Endodermal cell (in vitro differentiated cells): ENCODE measurements at places on chromosomes 1 and 21. TPM values are rescaled to one million over a fixed set of nuclear protein-coding genes. Genes with fewer than 3 reads are reported as not detected.

Gene CCDC17
- 2.5 to 3.2 TPM (median 3.0 TPM) in 3 replicates for total RNA-seq

GRCh38 chr1:218865591-218865990, 308.1 kb upstream of the LYPLAL1 start:
- H3K4me3 ChIP-seq: no peak overlapping the region
- H3K36me3 ChIP-seq: no peaks in the 10 kb centered on the region
- H3K27me3 ChIP-seq: no peaks in the 10 kb centered on the region
- no peak for DNase-seq
- no peaks in the 10 kb centered on the region for H3K4me1 ChIP-seq

Gene ZNF593OS
- not detected in 3 replicates for total RNA-seq

Gene TMEM240
- total RNA-seq: 6.4 to 9.0 TPM (median 7.8 TPM) in 3 replicates

Gene APOBEC4
- not detected in 3 replicates for total RNA-seq

- DNase-seq: no peak
- H3K27ac ChIP-seq: no peak overlapping the region
- no peaks in the 10 kb centered on the region for H3K36me3 ChIP-seq
- H3K4me3 ChIP-seq: no peak overlapping the region
- peaks cover 5% of the 10 kb centered on the region for H3K4me1 ChIP-seq
- H3K27me3 ChIP-seq: no peaks in the 10 kb centered on the region
These were observed 5.8 kb downstream of the ECE1 start for GRCh38 chr1:21284206-21285054.

DNA sequence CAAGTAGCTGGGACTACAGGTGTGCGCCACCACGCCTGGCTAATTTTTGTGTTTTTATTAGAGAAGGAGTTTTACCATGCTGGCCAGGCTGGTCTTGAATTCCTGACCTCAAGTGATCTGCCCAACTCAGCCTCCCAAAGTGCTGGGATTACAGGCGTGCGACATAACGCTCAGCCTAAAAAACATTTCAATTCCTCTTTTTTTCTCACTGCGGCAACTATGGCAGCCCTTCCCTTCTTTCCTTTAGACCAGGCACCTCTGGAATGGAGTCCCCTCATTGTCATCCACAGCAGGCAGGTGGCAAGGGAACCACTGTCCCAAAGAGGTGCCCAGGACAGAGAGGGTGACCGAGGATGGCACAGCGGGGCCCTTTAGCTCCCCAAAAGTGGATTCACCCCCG, 14.1 kb downstream of the CEP104 start:
- DNase-seq: no peak
- H3K4me1 ChIP-seq: no peaks in the 10 kb centered on the region

DNA sequence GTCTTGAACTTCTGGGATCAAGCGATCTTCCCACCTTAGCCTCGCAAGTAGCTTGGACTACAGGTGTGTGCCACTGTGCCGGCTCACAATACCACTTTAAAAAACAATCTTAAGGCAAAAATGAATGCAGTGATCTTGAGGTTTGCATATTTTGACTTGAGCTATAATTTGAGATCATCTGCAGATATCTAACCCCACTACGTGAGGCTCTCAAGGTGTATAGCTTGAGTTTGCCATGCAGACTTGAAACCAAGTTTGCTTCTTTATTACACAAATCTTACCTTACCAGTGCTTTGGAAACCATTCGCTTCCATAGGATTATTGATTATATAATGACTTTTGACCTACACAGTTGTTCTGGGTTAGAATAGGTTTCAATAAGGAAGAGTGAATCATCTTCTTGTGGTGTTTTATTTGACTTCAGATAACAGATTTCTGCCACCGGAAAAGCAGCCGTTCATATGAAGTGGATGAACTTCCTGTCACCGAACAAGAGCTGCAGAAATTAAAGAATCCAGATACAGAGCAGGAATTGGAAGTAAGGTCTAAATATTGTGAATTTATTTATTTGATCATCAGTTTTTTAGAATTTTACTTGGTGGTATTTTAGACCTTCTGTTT, 155.1 kb downstream of the VPS13D start:
- no peak overlapping the region for H3K4me3 ChIP-seq
- H3K27ac ChIP-seq: no peak overlapping the region
- H3K36me3 ChIP-seq: peaks cover 70% of the 10 kb centered on the region
- peaks cover 11% of the 10 kb centered on the region for H3K4me1 ChIP-seq
- no peaks in the 10 kb centered on the region for H3K27me3 ChIP-seq
- no peak for DNase-seq

Gene GBP4
- total RNA-seq: 0.55 and 0.63 TPM in 2 replicates

DNA sequence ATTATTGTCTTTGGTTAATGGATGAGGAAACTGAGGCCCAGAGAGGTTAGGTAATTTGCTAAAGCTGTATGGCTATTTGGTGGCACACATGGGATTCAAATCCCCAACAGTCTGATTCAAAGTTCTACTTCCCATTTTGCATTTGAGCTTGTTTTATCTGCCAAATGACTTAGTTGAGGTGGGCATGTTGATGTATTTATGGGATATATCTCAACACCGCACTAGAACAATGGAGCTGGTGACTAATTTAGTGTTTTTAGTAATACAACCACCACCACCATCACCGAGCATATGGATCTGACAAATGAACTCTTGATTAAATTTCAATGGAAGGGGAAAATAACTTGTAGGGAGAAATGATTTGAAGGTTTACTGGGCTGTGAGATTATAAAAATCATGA, 26.8 kb downstream of the THEM4 start:
- H3K36me3 ChIP-seq: no peaks in the 10 kb centered on the region
- DNase-seq: no peak
- no peak overlapping the region for H3K4me3 ChIP-seq
- no peaks in the 10 kb centered on the region for H3K27me3 ChIP-seq
- H3K27ac ChIP-seq: no peak overlapping the region
- H3K4me1 ChIP-seq: no peaks in the 10 kb centered on the region

GRCh38 chr1:222931023-222931422, 116.2 kb downstream of the DISP1 start:
- no peaks in the 10 kb centered on the region for H3K27me3 ChIP-seq
- no peak for DNase-seq
- no peak overlapping the region for H3K27ac ChIP-seq

DNA sequence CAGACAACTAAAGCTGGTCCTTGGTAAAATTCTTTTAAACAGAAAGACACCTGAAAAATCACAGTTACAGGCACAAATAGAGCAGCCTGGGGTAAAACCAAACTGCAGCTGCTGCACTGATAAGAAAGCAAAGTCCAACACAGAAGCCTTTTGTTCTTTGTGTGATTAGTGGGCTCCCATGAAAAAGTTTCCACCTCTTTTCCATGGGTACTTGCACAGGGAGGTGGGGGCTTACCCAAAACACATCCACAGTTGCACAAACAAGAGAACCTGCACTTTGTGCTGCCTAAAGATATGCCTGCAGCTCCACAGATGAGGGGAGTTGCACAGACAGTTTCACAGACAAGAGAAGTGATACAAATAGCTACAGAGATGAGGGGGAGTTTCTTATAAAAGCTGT, 106.7 kb upstream of the SLC5A9 start:
- H3K27me3 ChIP-seq: no peaks in the 10 kb centered on the region
- no peak for DNase-seq
- H3K36me3 ChIP-seq: no peaks in the 10 kb centered on the region

GRCh38 chr1:232438476-232438875, 191.5 kb downstream of the SIPA1L2 start:
- no peaks in the 10 kb centered on the region for H3K4me1 ChIP-seq
- H3K4me3 ChIP-seq: no peak overlapping the region
- no peaks in the 10 kb centered on the region for H3K27me3 ChIP-seq
- peak; percentile 59 for DNase-seq
- H3K27ac ChIP-seq: peak overlapping the region; percentile 65

- H3K36me3 ChIP-seq: no peaks in the 10 kb centered on the region
- no peak overlapping the region for H3K27ac ChIP-seq
- no peak for DNase-seq
- no peak overlapping the region for H3K4me3 ChIP-seq
- no peaks in the 10 kb centered on the region for H3K27me3 ChIP-seq
- no peaks in the 10 kb centered on the region for H3K4me1 ChIP-seq
These were observed 105.6 kb upstream of the USH2A start for GRCh38 chr1:216528816-216529215.

DNA sequence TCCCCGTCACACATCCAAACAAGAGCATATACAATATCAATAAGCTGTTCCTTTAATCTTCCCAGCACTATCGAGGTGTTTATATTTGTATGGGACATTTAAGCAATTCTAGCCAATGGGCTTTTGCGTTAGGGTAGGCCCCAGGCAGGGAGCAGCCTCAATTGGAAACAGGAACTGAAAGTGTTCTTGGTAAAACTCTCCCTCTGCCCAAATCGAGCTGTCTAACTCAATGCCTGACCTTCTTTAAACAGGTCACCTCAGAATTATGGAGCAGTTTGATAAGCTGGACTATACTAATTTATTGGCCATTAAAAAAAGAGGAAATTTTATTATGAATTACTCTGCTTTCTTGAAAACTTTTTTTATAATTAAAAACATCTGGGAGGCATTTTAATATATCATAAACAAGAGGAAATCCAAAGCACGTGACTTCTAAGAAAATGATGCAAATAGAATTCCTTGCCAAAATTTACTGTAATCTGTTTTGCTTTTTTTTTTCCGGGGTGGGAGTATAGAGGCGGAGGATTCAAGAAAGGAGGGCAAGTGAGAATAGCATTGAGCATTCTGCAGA, 498.1 kb downstream of the LMO4 start:
- H3K27ac ChIP-seq: no peak overlapping the region
- no peaks in the 10 kb centered on the region for H3K27me3 ChIP-seq
- no peaks in the 10 kb centered on the region for H3K36me3 ChIP-seq
- H3K4me1 ChIP-seq: no peaks in the 10 kb centered on the region
- DNase-seq: no peak

GRCh38 chr1:161258439-161259344, at the start of gene PCP4L1:
Gene PCP4L1, plus strand, starts transcription at chr1:161258745. Its CDS starts 230 bp downstream, at chr1:161258975.
- peak; percentile 94 for DNase-seq
- H3K4me1 ChIP-seq: peaks cover 4% of the 10 kb centered on the region
- H3K27me3 ChIP-seq: peaks cover 38% of the 10 kb centered on the region
- H3K36me3 ChIP-seq: no peaks in the 10 kb centered on the region

DNA sequence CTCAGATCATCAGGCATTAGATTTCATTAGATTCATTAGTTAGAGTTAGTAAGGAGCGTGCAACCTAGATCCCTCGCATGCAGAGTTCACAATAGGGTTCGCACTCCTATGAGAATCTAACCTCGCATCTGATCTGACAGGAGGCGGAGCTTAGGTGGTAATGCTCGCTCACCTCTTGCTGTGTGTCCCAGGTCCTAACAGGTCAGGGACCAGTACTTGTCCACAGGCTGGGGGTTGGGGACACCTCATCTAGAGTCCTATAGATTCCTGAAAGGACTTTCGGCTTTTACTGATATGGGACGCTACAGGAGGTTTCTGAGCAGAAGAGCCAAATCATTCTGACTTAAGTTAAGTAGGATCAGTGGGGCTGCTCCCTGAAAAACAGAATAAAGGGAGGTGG, 91.4 kb downstream of the AKT3 start:
- H3K36me3 ChIP-seq: no peaks in the 10 kb centered on the region
- no peak for DNase-seq
- no peak overlapping the region for H3K4me3 ChIP-seq
- H3K4me1 ChIP-seq: no peaks in the 10 kb centered on the region

- DNase-seq: no peak
- H3K27me3 ChIP-seq: no peaks in the 10 kb centered on the region
- no peak overlapping the region for H3K27ac ChIP-seq
- H3K4me3 ChIP-seq: no peak overlapping the region
- H3K4me1 ChIP-seq: no peaks in the 10 kb centered on the region
These were observed 9.0 kb downstream of the PPP1R12B start for GRCh38 chr1:202357506-202357905.

Gene CASQ2
- 0.15 TPM in 1 of 3 replicates, not detected in the others for total RNA-seq

- H3K27me3 ChIP-seq: no peaks in the 10 kb centered on the region
- no peaks in the 10 kb centered on the region for H3K36me3 ChIP-seq
- no peak overlapping the region for H3K4me3 ChIP-seq
- H3K4me1 ChIP-seq: no peaks in the 10 kb centered on the region
- H3K27ac ChIP-seq: no peak overlapping the region
These were observed 149.5 kb upstream of the RUNX1 start for GRCh38 chr21:35198565-35198964.

DNA sequence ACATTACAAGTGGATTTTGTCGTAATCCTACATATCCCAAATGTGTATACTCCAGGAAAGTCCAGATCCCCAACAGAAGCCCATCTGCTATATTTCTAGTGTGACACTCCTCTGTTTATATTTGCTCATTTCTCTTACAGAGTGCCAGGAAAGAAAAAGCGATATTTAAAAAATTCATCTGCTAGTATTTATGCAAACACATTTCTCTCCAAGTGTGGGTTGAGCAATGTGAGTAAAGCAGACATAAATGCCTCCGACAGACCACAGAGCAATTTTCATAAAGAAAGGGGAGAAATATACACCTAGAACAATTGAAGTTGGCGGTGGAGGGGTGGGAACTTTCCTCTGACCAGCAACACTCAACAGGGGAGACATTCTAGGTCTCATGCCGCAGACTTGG, 22.2 kb upstream of the RAP1A start:
- DNase-seq: no peak
- H3K27ac ChIP-seq: no peak overlapping the region
- H3K36me3 ChIP-seq: no peaks in the 10 kb centered on the region
- no peaks in the 10 kb centered on the region for H3K4me1 ChIP-seq
- H3K4me3 ChIP-seq: no peak overlapping the region

Gene SPRR3
- total RNA-seq: not detected in 3 replicates

Gene MARCKSL1
- total RNA-seq: 323 to 543 TPM (median 528 TPM) in 3 replicates

DNA sequence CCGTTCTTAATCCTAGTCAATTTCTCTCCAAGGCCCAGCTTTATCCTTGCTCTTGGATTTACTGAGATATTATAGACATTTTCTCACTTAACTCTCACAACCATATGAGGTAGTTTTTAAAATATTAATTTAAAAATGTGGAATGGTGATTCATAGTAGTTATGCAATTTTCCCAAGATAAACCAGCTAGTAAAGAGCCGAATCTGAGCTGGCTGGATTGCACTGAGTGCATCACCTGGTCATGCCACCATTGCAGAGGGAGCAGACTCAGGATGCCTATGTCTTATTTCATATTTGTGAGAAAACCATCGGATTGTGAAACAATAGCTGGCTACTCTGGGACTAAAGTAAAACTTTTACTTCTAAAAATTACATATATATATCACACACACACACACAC, 494.0 kb downstream of the KCNT2 start:
- no peak overlapping the region for H3K27ac ChIP-seq
- H3K36me3 ChIP-seq: no peaks in the 10 kb centered on the region
- no peak for DNase-seq
- no peaks in the 10 kb centered on the region for H3K4me1 ChIP-seq
- no peaks in the 10 kb centered on the region for H3K27me3 ChIP-seq
- H3K4me3 ChIP-seq: no peak overlapping the region

DNA sequence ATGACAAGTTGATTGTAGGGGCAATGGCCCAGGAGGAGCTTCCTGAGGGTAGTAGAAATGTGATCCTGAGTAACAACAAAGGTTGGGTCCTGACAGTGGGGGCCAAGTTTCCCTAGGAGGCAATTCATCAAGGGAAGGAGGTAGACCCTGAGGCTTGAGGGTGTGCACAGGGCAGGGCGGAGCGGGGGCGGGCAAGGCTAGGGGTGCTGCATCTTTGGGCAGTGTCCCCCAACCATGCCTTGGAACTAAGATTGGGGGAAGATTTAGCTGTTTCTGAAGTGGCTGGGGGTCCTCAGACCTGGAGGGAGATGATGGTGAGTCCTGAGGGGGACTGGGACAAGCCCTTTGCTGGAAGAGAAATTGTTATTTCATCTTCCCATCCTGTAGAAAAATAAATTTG, 50.9 kb downstream of the HUNK start:
- H3K4me3 ChIP-seq: no peak overlapping the region
- peak; percentile 13 for DNase-seq
- H3K36me3 ChIP-seq: no peaks in the 10 kb centered on the region
- H3K4me1 ChIP-seq: no peaks in the 10 kb centered on the region
- no peaks in the 10 kb centered on the region for H3K27me3 ChIP-seq

Gene RCSD1
- total RNA-seq: 0.29 to 0.38 TPM (median 0.38 TPM) in 3 replicates

GRCh38 chr1:23405946-23406345, 18.6 kb downstream of the TCEA3 start:
- no peak overlapping the region for H3K4me3 ChIP-seq
- H3K27ac ChIP-seq: no peak overlapping the region
- H3K27me3 ChIP-seq: peaks cover 15% of the 10 kb centered on the region
- no peaks in the 10 kb centered on the region for H3K36me3 ChIP-seq
